ENCODE measurements at places on chromosomes 1 and 21.

GRCh38 chr1:235317168-235317567 is 10.8 kb downstream of the ARID4B start:
- no peak for DNase-seq

- no peak for DNase-seq
Measured at GRCh38 chr1:7352974-7353373, 418.1 kb upstream of the VAMP3 start.

DNA sequence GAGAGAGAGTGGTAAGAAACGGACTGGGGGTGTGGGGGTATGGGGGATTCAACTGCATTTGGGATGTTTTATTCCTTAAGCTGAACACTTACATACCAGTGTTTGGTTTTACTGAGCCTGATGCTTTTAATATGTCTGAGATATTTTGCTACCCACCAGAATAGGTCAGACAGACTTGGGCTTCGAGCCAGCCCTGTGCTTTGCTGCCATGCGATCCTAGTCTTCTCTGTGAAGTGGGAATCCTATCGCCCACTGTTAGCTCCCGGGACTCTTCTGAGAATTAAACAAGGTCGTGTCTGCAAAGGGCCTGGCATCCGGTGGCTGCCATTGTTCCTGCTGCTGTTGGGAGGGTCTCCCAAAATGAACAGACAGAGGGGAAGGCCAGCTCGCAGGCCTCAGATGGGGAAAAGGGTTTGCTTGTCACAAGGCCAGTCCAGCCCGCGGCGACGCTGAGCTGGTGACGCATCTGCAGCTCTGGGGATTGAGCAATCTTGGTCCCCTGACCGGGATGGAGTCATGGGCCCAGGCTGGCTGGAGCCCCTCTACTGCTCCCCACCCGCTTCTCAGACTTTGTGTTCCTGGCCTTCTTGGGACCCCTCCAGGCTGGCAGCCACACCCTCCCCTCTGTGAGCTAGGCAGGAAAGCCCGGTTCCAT is 26.9 kb upstream of the ECE1 start:
- DNase-seq = no peak

GRCh38 chr1:220958234-220958633 is 79.0 kb downstream of the HLX start:
- no peak for DNase-seq

DNA sequence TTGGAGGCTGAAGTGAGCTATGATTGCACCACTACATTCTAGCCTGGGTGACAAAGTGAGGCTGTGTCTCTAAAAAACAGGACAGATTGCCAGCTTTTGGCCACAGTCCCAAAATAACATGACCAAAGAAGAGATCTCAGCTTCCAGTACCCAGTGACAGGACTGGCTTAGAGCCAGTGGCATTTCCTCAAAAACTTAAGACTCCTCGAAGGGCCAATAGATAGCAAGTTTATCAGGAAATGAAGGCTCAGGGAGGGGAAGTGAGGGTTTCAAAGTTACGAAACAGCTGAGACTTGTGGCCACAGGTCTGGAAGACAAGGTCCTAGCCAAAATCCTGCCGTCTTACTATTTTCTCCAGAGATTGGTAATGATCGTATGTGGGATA is 6.3 kb upstream of the TMEM39B start:
- no peak for DNase-seq

DNA sequence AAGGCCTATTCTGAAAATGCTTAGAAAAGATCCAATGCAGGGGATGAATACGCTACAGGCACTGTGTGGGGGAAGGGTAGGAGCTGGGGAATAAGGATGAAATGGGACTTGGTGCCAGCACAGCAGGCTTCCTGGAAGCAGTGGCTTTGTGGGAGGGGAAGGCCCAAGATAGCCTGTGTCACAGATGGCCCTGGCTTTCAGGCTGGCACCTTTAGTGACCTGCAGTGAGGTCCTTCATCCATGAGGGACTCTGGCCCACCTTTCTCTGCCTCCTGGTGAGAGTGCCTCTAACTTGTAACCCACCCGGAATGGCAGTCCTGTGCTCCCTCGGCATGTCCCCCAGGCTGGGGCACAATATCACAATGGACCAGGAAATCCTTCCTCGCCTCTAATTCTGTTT is 919 bp downstream of the CHI3L1 start:
- DNase-seq = no peak

GRCh38 chr1:161440312-161440894 is 64.9 kb upstream of the FCGR2A start:
- no peak for DNase-seq

DNA sequence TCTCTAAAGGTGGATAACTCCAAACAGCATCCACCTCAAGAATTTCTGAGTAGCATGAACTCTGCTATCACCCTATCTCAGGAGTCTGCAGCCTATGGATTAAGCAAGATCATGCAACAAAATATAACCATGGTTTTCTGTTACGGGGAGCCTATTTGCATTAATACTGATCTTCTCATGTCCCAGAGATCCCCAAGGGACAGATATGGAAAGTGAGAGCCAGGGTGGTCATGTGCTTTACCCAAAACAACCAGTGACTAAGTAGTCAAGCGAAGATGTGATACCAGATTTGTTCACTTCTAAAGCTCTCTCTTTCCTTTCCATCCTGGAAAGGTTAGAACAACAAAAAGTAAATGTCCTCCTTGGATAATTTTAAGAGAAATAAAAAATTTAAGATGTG is 125.1 kb downstream of the PRRX1 start:
- DNase-seq = no peak

GRCh38 chr1:46400421-46400820 is 6.3 kb downstream of the FAAH start:
- DNase-seq = no peak

- no peak for DNase-seq
Measured at GRCh38 chr1:53025034-53025768, 36.8 kb upstream of the PODN start.

DNA sequence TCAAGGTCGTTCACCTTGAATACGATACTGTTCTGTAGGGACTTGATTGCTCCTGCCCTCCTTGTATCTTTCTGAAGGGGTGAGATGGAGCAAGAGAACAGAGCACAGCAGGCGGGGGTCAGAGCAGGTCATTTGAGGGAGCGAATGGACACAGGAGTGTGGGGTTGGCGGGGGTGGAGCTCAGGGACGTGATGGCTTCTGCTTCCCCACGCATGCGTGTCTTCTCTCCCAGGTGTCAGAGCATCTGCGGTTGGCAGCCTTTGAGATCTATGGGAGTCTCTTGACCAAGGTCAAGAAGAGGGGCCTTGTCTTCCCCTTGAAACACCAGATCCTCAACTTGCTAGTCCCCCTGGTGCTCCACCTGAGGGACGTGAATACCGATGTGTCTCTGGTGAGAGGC is 63.9 kb downstream of the INAVA start:
- no peak for DNase-seq

GRCh38 chr1:111846842-111847241 is 91.1 kb downstream of the DDX20 start:
- DNase-seq = no peak

DNA sequence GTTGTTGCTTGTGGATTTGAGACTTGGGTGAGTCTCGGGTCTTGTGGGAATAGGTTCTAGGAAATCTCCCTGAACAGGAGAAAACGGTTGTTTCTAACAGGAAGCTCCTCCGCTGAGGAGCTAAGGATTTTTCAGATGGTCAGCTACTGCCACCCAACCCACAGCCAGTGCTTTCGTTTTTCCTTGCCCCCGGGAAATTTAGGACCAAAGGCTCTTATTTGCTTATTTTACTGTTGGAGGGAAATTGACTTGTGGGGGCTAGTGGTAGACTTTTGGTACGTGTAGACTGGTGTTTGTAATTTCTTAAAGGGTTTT is 792 bp downstream of the SNX7 start:
- no peak for DNase-seq

DNA sequence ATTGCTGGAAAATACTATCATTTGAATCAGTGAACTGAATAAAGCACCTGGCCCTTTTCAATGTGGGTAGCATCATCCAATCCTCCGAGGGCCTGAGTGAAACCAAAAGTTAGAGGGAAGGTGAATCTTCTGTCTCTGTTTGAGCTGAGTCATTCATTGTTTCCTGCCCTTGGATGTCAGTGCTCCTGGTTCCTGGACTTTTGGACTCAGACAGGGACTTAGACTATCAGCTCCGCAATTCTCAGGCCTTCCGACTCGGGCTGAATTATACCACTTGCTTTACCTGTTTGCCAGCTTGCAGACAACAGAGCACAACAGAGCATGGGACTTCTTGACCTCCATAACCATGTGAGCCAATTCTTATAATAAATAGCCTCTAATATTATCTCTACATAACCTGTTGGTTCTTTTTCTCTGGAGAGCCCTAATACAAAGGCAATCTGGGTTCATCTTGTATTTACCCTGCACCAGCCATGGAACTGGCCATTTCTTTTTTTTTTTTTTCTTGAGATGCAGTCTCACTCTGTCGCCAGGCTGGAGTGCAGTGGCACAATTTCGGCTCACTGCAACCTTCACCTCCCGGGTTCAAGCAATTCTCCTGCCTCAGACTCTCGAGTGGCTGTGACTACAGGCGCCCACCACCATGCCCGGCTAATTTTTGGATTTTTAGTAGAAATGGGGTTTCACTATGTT is 19.2 kb upstream of the VASH2 start:
- no peak for DNase-seq

Data from brain pericyte (primary cell).